ENCODE measurements at places on chromosomes 12 and 14.

GRCh38 chr12:23949348-23950209 lies at the start of gene SOX5:
Gene SOX5, minus strand, starts transcription at chr12:23949670. Its CDS starts 69 bp downstream, at chr12:23949601.
- no peak for DNase-seq

DNA sequence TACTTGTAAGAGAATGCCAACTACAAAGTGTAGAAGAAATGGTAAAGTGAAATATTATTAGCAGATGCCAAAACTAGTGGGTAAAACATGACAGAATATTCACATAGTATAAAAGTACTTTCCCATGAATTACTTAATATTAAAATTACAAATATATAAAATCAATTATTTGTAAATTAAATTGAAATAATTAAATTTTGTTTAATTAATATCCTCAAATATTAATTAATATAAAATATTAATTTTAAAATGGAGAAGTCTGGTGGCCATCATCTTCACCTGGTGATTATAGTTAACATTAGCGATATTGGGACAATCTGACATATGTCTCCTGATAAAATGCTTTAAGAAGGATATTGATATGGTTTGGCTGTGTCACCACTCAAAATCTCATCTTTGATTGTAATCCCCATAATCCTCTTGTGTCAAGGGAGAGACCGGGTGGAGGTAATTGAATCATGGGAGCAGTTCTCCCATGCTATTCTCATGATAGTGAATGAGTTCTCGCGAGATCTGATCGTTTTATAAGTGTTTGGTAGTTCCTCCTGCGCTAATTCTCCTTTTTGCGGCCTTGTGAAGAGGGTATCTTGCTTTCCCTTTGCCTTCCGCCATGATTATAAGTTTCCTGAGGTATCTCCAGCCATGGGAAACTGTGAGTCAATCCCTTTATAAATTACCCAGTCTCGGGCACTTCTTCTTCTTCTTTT lies 55.0 kb upstream of the SGPP1 start:
- no peak for DNase-seq

DNA sequence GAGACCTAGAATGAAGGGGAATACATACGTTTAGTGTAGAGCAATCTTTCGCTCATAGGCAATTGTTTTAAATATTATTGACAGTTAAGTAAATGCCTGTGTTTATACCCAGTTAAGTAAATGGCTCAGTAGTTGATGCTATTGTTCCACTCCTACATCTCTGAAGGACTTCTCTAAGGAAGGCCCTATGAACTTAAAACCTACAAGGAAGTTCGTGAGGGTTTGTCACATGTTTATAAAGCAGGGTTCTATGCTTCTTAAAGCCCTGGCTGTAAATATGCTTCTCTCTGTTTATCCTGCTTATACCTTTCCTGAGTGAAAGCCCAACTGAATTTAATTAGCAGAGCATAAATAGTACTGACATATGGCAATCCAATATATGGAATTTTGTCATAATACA lies 282.1 kb upstream of the NPAS3 start:
- DNase-seq = no peak

- DNase-seq = no peak
These were observed 945 bp downstream of the HCAR1 start for GRCh38 chr12:122729583-122730214.

DNA sequence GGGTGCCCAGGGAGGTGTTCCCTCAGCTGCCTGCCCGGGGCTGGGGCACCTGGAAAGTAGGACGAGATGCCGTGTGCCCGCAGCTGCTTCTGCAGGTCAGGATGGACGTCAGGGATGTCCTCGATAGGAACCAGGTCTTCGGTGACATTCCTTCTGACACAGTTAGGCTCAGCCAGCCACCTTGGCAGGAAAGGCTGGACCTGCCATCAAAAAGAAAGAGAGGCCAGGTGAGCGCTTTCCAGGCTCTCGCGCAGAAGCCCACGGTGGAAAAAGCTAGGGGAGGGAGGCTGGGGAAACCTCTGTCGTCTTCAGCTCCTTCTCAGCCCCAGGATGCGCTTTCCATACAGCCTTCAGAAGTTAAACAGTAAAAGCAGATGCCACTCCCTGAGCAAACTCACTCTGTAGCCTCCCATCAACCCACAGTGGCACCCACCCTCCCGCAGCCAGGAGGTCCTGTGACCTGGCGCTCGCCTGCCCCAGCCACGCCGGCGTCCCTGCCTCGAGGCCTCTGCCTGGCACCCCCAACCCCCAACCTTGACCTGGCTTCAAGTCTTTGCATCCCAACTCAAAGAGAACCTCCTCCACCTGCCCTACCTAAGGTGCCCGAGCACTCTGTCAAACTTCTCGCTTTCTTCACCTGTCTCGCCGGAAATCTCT lies 1.3 kb downstream of the DDX51 start:
- no peak for DNase-seq

DNA sequence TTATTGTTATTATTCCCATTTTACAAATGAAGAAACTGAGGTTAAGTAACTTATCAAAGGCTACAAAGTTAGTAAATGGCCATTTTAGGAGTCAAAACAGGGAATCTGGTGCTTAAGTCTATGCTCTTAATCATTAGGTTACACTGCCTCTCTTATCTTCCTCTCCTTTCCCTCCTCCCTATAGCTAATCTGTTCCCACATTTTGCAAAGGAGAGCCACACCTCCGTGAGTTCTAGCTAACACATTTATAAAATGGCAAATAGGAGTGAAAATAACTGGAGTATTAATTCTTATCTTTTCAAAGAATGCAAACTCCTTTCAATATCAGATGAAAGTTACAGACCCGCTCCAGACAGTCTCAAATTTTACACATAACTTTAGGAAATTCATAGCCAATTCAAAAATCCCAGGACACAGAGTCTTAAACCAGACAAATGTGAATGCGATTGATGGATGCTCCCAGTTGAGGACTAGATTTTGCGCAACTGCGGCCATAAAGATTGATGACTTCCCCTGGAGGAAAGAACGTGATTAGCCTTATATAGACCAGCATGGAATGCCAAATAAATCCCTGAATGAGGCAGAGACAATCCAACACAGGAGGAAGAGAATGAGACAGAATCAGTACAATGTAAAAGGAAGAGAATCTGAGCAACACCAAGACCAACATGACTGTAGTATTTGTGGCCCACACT lies 225.0 kb upstream of the ARID2 start:
- no peak for DNase-seq

DNA sequence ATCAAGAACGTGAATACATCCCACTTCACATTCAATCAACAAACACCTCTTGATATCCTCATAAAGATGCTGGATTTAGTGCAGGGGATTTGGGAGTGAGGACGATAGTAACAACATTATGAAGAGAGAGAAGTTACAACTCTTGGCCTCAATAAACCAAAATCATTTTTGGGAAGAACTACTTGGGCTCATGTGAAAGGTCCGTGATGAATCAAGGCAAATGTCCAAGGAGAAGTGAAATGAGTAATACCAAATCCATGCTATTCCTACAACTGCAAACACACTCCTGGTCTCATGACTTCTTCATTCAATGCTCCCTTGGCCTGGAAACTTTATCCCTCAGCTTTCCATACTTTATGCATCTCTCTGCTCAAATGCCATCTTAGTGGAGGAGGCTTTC lies 162.0 kb upstream of the LMNTD1 start:
- no peak for DNase-seq

DNA sequence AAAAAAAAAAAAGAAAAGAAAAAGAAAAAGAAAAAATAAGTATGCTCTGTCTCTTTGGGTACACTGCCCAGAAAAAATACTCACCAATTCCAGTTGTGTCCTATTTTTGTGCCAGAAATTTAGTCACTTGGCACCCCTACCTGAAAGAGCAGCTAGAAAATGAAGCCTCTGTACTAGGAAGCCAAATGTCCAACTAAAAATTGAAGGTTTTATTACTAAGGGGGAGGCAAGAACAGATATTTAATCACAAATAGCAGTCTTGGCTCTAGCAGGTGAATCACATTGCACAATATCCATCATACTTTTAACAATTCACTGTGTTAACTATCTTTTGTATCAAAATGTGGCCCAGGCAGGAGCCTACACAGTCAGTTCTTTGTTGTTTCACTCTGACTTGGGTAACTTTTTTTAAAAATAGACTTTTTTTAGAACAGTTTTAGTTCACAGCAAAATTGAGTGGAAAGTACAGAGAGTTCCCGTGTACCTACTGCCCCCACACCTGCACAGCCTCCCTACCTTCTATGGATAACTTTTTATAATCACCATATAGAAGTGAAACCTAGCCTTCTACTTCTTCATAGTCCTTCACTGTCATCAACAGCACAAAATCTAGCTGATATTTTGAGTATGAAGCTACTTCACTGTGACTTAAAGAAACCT lies 87.1 kb upstream of the ATF7IP start:
- DNase-seq = no peak

DNA sequence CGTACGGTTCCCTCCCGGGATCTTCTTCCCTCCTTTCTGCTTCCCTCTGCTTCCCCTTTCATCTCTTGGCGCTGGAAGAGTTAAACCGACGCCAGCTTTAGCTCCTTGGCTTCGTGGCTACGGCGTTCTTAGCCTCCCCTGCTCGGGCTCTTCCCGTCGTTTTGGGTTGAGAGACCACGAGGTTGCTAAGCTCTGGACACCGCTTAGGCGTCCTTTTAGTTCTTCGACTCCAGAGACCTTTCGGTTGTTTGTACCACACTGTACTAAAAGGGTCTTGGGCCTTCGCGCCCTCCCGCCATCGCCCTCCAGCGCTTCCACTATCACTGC lies 545 bp downstream of the CPSF2 start:
- DNase-seq = no peak

GRCh38 chr14:45298423-45299117 lies 45.6 kb upstream of the MIS18BP1 start:
- DNase-seq = no peak

- DNase-seq = no peak
These were observed 39.8 kb upstream of the PTGDR start for GRCh38 chr14:52227619-52228222.

- no peak for DNase-seq
These were observed 400.6 kb downstream of the RGS6 start for GRCh38 chr14:72332871-72333270.

GRCh38 chr14:24399999-24400718 lies 1.4 kb downstream of the NYNRIN start:
- DNase-seq = no peak

GRCh38 chr12:100185361-100185894 lies 15.2 kb upstream of the ACTR6 start:
- DNase-seq = no peak

- no peak for DNase-seq
These were observed 2.6 kb downstream of the RTL1 start for GRCh38 chr14:100900837-100901390.

- no peak for DNase-seq
These were observed 105.1 kb upstream of the DCN start for GRCh38 chr12:91287753-91288152.

DNA sequence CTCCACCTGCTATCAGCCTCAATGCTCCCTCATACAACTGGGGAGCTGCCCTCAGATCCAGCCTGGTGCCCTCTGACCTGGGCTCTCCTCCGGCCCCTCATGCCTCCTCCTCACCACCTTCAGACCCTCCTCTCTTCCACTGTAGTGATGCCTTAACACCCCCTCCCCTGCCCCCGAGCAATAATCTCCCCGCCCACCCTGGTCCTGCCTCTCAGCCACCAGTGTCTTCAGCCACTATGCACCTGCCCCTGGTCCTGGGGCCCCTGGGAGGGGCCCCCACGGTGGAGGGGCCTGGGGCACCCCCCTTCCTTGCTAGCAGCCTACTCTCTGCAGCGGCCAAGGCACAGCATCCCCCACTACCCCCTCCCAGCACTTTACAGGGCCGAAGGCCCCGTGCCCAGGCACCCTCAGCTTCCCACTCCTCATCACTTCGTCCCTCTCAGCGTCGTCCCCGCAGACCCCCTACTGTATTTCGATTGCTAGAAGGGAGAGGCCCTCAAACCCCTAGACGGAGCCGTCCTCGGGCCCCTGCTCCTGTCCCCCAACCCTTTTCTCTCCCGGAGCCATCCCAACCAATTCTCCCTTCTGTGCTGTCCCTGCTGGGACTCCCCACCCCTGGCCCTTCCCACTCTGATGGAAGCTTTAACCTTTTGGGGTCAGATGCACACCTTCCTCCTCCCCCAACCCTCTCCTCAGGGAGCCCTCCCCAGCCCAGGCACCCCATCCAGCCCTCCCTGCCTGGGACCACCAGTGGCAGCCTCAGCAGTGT lies 3.2 kb downstream of the MBD6 start:
- no peak for DNase-seq

DNA sequence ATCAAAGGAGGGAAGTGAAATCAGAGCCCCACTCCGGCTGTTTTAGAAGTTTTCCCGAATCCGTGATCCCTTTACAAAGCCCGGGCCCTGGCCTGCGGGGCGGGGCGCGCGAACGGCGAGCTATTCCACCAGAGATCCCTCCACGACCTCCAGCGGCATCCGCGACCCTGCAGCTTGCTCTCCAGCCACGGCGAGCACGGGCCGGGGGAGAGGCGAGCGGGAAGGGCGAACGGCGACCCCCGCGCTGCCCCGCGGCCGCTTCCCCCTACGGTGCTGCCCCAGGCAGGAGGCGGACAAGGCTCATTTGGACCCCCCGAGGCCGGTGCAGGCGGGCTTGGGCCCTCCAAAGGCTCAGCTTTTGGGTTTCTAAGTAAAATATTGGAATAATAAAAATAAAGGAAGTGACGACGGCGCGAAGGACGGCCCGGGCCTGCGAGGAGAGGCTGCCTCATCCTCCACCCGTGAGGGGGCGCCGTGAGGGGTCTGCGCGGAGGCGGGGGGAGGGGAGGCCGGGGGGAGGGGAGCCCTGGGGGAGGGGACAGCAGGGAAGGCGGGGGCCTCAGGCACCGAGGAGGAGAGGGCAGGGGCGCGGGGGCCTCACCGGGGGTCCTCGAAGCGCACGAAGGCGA lies 613 bp downstream of the SRSF9 start:
- DNase-seq = no peak

DNA sequence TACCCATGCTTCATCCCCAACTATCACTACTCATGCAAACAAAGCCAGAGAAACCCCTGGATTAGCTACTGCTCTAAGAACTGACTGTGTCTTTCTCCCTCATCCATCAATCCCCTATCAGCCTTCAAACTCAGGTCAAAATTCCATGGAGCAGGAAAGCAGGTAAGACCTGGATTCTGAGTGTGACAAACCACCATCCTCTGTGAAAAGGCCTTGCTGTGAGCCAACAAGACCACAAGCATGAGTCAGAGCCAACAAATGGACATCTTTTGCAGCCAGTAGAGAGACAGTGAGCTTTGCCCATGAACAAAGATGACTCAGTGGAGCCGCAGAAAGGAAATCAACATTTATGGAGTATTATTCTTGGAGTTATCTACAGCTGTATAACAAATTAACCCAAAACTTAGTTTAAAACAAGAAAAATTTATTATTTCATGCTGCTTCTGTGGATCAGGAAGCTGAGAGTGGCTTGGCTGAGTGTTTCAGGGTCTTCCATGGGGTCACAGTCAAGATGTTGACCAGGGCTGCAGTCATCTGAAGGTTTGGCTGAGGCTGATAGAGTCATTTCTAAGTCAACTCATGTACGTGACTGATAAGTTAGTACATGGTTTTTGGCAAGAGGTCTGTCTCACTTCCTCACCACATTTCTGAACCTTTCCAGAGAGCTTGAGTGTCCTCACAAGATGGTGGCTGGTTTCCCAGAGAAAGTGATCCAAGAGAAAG lies 61.1 kb downstream of the PITPNM2 start:
- no peak for DNase-seq

DNA sequence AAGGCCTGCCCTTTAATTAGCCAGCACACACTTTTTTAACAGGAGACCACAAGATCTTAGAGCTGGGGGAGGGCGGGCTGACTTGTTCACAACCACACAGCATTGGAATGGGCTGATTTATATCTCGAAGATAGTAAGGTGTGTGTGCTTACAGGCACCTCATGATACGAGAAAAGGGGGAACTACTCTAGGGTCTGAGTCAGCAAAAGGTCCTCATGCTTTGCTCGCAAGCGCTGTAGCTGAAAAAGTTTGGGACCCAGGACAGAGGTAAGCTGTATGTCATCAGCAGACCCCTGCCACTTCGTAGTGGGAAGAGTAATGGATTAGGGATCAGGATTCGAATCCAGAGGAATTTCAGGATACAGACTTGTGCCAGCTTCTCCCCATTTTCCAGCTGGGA lies 88.9 kb upstream of the RBM19 start:
- DNase-seq = no peak

All from thoracic aorta (tissue), 2 donors.